AG04450 (cell line): ENCODE measurements at places on chromosomes 2 and 18.

DNA sequence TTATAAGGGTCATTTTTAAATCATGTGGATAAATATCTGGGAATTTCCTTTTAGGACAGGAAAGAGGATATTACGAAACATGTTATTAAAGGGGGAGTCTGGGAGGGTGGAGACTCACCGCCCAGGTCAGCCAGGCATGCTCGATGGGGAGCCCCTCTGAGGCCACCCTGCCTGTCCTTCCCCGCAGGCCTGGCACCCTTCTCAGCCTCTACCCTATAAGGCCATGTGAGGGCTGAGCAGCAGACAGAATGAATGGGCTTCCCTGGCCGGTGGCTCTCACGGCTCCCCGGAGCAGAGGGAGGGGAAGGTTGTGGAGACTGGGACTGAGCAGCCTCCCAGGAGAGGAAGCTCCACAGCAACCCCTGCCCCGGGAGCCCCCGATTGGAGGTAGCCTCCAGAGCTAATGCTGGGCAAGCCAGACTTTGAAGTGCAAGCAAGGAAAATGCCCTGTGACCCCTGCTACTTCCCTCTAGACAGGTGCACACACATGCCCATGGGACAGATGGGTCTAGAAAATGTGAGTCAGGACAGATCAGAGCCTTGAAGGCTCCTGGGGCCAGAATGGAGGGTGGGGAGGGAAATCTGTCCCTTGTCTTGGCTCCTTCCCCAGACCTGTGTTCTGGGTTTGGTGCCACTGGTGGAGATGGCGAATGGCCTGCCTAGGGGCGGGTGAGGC lies 13.2 kb upstream of the ARMC9 start:
- DNase-seq: no peak

GRCh38 chr2:86417961-86418360 lies 23.2 kb upstream of the KDM3A start:
- DNase-seq: no peak

GRCh38 chr18:68219872-68220271 lies 495.0 kb downstream of the TMX3 start:
- DNase-seq: no peak

GRCh38 chr2:128270672-128271596 lies 47.7 kb downstream of the HS6ST1 start:
- no peak for DNase-seq

GRCh38 chr2:13240789-13241487 lies 524.2 kb downstream of the TRIB2 start:
- no peak for DNase-seq

DNA sequence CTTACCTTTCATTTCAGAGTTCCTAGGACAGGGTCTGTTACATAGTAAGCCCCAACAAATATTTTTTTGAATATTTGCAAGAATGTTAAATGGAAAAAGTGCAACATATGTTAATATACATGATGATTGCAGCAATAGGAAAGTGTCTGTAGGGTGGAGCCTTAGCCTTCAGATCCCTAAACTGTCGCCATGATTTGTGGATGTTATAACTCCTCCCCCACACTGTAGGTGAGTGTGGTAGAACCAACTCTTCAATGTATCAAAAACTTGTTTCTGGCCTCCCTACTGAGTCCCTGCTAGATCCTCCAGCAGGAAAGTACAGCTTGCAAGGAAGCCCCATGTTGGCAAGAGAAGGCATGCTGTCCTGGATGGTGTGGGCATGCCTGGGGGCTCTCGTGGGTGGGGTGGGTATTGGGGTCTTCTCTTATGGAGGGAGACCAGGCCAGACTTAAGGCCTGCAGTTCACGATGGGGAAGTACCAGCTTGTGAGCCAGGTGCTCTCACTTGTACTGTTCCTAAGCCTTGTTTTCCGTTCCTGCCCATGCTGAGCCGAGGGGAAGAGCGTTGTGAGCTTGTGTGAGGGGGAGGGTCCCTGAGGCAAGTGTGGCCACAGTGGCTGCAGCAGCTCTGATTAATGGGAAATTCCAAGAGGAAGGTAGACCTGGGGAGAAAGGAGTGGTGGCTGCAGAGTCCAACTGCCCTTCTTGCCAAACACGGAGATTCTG lies 11.4 kb downstream of the FHOD3 start:
- no peak for DNase-seq

GRCh38 chr2:60484133-60484645 lies 69.3 kb downstream of the BCL11A start:
- DNase-seq: peak; percentile 29

DNA sequence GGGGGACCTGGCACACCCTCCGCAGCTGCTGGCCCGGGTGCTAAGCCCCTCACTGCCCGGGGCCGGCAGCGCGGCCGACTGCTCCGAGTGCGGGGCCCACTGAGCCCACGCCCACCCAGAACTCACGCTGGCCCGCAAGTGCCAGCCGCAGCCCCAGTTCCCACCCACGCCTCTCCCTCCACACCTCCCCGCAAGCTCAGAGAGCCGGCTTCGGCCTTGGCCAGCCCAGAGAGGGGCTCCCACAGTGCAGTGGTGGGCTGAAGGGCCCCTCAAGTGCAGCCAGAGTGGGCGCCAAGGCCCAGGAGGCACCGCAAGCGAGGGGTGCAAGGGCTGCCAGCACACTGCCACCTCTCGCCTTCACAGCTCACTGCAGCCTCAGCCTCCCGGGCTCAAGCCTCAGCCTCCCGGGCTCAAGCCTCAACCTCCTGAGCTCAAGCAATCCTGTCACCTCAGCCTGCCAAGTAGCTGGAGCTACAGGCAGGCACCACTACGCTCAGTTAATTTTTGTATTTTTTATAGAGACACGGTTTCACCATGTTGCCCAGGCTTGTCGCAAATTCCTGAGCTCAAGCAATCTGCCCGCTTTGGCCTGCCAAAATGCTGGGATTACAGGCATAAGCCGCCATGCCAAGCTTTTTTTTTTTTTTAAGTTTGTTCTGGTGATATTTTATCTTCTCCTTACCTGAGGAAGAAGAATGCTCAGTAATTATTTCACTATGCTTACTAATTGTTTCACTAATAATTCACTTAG lies 71.7 kb upstream of the CDCA7 start:
- no peak for DNase-seq
